Stimulated activated CD8-positive, alpha-beta memory T cell treated with anti-CD3 and anti-CD28 coated beads, Interleukin-15, amount 100 ng/mL, for 48 hours (primary cell): ENCODE measurements at places on chromosomes 5 and 9.

- no peak for DNase-seq
Observed at GRCh38 chr5:39606591-39606990, 181.8 kb upstream of the DAB2 start.

- no peak for DNase-seq
Observed at GRCh38 chr5:145715412-145715811, 119.7 kb downstream of the PRELID2 start.

- no peak for DNase-seq
Observed at GRCh38 chr9:87193925-87194868, 246.9 kb upstream of the GAS1 start.

- no peak for DNase-seq
Observed at GRCh38 chr5:132971483-132972435, 8.3 kb upstream of the AFF4 start.

GRCh38 chr5:58670582-58670981 lies 87.7 kb downstream of the RAB3C start:
- DNase-seq = no peak

DNA sequence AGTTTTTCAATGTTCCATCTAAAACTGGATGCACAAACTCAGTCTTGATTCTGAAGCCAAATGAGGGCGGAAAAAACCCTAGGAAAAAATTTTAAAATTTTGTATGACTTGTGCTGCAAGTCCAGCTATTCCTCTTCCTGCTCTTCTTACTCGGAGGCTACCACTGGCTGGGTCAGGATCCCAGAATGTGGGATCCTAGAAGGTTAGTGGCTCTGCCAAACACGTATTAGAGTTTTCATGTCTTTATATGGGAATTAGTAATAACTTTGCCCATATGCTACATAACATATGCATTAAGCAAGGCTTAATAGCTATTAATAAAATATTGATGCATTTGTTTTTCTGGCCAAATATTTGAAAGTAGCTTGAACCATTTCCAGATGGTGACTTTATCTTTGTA lies 458.3 kb downstream of the AGTPBP1 start:
- no peak for DNase-seq

DNA sequence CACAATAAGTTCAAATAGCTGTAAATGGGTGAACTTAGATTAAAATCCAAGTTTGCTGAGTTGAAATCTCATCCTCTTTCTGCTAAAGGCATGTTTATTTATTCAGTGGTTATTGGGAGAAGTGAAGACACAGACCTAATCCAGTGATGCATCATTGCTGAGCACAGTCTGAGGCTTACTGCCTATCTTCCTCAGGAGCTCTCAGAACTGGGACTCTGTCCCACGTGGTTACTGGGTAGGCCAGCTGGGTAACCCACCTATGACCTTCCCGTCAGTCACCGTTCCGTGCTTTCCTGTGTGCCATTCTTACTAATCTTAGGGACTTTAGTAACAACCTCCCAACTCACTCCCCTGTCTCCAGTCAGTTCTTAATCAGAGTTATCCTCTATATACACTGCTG lies 226.8 kb upstream of the ATP10B start:
- DNase-seq = no peak

GRCh38 chr5:175887463-175887862 lies 16.1 kb downstream of the CPLX2 start:
- DNase-seq = no peak

- no peak for DNase-seq
Observed at GRCh38 chr5:178664141-178664540, 37.3 kb upstream of the CLK4 start.

- no peak for DNase-seq
Observed at GRCh38 chr5:122863721-122864120, 18.3 kb downstream of the SNX24 start.
